ENCODE measurements at places on chromosomes 2 and 18.

- DNase-seq: no peak
Measured at GRCh38 chr18:49878567-49879270, 65.4 kb upstream of the ACAA2 start.

DNA sequence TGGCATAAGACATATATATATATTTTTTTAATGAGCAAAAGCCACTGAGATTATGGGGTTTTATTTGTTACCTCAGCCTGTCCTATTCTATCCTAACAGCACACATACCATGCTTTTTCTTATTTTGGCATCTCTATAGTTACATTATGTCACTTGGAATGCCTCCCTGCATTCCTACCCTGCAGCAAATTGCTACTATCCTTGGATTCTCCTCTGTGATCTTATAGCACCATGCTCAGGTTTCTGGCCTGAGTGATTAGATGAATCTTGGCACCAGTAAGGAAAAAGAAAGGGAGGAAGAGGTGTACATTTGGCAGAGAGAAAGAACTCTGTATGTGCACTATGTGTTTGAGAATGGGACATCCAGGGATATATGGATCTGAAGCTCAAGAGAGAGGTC is 86.3 kb upstream of the PELI1 start:
- DNase-seq: no peak

- no peak for DNase-seq
Measured at GRCh38 chr2:146370826-146371225, 1474.0 kb upstream of the ACVR2A start.

- DNase-seq: no peak
Measured at GRCh38 chr2:39492716-39493115, 55.6 kb upstream of the MAP4K3 start.

DNA sequence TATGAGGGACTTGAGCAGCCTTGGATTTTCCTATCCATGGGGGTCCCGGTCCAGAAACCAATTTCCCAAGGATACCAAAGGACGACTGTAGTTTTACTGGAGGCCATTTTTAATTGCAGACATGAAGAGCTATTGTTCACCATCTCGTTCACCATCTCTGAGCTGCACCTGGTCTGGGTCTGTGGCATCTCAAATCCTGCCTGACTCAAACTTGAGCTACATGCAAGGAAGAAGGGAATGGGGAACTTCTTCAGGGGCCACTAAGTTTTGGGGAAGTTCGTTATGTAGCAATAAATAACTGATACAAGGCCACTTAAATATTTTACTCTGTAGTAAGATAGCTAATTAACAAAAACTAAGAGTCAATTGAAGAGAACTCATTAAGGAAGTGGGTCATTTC is 2.1 kb upstream of the SMCHD1 start:
- no peak for DNase-seq

DNA sequence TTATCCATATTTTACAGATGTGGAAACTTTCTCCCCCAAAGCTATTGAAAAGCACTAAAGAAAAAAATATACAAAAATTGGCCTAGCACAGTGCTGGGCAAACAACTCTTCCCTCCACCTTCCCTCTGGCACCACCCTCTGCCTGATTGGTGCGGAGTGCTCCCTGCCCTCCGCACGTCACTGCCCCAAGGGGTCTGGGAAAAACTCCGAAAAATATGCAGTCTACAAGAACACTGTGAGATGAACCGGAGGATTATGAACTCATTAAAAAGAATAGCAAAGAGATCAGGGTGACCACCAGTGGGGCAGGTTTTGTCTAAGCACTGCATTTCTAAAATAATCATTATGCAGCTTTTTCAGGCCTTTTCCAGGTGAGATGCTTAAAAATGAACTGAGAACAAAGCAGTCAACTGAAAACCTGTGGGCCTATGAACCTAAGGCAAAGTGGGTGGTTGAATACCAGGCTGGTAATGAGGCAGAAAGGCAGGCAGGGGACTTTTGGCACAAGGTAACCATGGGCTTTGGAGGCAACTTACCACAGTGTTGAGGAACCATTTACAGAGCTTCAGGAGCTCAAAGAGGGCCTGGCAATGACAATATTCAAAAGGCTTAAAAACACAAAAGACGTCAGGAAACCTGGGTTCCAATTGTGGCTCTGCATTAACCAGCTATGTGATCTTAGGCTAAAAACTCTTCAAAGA is 57.5 kb downstream of the AAK1 start:
- DNase-seq: no peak

DNA sequence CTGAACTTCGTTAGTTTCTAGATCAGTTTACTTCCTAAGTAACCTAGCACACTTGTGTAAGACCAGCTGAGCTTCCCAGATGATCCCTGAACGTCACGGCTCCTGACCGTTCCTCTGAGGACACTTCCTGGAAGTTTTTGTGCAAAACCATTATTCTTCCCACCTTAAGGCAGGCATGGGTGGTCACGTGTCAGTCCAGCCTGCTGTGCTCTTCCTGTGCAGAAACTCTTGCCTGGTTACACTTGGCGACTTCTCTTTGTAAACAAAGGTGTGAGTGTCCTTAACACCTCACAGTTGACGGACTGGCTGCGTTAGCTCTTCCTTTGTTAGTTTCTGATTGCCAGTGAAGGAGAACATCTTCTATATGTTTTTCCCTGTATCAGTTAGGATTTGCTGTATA is 118.3 kb downstream of the SH3RF3 start:
- DNase-seq: no peak
